ENCODE measurements at places on chromosomes 7 and 10. TPM values are rescaled to one million over a fixed set of nuclear protein-coding genes. Genes with fewer than 3 reads are reported as not detected.

GRCh38 chr10:127344346-127344745 lies 148.0 kb upstream of the INSYN2A start:
- peaks cover 4% of the 10 kb centered on the region for H3K27me3 ChIP-seq
- no peak for DNase-seq

GRCh38 chr10:101097881-101098280 lies 33.2 kb upstream of the TLX1 start:
- no peaks in the 10 kb centered on the region for H3K36me3 ChIP-seq
- peaks cover 28% of the 10 kb centered on the region for H3K27me3 ChIP-seq
- H3K4me3 ChIP-seq = no peak overlapping the region
- no peak for DNase-seq

DNA sequence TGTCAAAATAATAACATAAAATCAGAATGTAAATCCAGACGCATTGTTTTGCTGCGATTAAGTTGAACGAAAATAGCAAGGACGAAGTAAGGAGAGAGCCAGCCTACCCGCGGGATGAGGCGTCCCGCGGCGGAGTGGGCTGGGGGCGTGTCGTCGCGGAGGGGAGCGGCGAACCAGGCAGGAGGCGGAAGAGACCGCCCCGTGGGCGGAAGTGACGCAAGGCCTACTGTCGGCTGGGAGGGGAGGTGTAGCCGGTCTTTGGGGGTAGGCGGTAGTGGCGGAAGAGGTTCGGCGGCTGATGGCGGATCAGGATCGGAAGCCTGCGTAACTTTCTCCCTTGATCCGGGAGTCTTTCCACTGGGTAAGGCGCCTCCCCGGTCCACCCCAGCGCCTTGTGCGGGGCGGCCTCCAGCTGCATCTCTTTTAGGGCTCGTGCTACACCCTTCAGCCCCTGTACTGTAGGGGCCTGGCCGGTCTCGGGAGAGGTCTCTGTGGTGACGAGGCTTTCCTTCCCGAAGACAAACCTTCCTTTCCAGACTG lies at the start of gene TAX1BP1:
Gene TAX1BP1 (plus strand): TSS at position 254 of the 540 bp plus-strand sequence. CDS start 8,363 bp downstream, outside the sequence.
- H3K27me3 ChIP-seq = no peaks in the 10 kb centered on the region
- peaks cover 16% of the 10 kb centered on the region for H3K4me1 ChIP-seq
- DNase-seq = peak; percentile 93
- peak within 1 kb of the TSS; percentile 86 for H3K4me3 ChIP-seq

GRCh38 chr7:22604246-22604645 lies 104.3 kb upstream of the STEAP1B start:
- no peaks in the 10 kb centered on the region for H3K4me1 ChIP-seq
- no peak overlapping the region for H3K4me3 ChIP-seq
- H3K27ac ChIP-seq = no peak overlapping the region

DNA sequence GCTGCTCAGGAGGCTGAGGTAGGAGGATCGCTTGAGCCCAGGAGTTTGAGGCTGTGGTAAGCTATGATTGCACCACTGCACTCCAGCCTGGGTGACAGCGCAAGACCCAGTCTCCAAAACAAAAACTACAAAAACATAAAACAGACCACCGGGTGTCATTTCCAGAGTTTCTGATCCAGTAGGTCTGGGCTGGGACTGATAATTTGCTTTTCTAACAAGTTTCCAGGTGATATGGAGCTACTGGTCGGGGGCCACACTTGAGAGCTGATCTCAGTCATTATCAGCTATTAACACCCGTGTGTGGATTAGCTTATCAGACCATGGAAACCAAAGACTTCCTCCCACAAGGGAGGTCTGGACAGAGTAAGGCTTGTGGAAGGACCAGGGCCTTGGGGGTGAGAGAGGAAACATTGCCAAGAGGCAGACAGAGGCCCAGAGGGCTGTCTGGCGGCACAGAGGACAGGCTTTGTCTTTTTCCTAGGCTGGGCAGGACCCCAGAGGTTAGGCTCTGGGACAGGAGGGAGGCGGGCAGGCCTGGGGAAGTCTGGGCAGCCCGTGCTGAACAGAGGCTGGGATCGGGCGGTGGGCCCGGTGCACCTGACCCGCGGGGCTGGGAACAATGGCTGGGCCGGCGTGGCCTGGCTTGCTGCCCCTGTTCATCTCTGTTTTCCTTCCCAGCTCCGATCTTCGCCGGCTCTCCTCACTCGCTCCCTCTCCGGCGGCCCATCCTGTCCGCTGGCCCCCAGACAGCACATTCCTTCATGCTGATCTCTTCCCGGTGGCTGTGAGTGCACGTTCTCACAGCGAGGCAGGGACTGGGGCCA lies 25.2 kb downstream of the TMEM270 start:
- H3K4me3 ChIP-seq = no peak overlapping the region
- H3K36me3 ChIP-seq = no peaks in the 10 kb centered on the region
- DNase-seq = no peak
- no peaks in the 10 kb centered on the region for H3K4me1 ChIP-seq

- H3K27ac ChIP-seq = no peak overlapping the region
- DNase-seq = no peak
- no peaks in the 10 kb centered on the region for H3K4me1 ChIP-seq
- no peaks in the 10 kb centered on the region for H3K36me3 ChIP-seq
- H3K4me3 ChIP-seq = no peak overlapping the region
Measured at GRCh38 chr10:25436431-25436830, 261.6 kb downstream of the GPR158 start.

- no peak overlapping the region for H3K27ac ChIP-seq
- DNase-seq = no peak
- peaks cover 2% of the 10 kb centered on the region for H3K4me1 ChIP-seq
- no peaks in the 10 kb centered on the region for H3K36me3 ChIP-seq
- H3K4me3 ChIP-seq = no peak overlapping the region
- no peaks in the 10 kb centered on the region for H3K27me3 ChIP-seq
Measured at GRCh38 chr7:742791-743190, 15.7 kb upstream of the PRKAR1B start.

DNA sequence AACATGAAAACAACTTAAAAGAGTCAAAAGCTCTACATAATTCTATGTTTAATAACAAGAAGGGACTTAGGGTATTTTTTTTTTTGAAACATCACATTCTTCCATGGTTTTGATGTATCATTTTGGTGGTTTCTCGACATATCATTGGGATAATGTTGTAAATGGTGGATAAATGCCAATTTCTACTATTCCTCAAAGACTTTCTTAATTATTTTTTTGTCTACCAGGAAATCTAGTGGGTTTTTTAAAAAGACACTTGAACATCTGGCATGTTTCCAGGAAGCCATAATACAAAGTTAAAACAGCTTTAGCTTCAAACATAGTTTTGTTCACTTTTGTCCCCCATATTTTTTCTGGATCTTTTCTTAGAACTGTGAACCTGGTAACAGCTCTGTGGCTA lies 200.4 kb downstream of the DKK1 start:
- no peak for DNase-seq
- no peaks in the 10 kb centered on the region for H3K27me3 ChIP-seq
- H3K4me1 ChIP-seq = no peaks in the 10 kb centered on the region
- H3K4me3 ChIP-seq = no peak overlapping the region

DNA sequence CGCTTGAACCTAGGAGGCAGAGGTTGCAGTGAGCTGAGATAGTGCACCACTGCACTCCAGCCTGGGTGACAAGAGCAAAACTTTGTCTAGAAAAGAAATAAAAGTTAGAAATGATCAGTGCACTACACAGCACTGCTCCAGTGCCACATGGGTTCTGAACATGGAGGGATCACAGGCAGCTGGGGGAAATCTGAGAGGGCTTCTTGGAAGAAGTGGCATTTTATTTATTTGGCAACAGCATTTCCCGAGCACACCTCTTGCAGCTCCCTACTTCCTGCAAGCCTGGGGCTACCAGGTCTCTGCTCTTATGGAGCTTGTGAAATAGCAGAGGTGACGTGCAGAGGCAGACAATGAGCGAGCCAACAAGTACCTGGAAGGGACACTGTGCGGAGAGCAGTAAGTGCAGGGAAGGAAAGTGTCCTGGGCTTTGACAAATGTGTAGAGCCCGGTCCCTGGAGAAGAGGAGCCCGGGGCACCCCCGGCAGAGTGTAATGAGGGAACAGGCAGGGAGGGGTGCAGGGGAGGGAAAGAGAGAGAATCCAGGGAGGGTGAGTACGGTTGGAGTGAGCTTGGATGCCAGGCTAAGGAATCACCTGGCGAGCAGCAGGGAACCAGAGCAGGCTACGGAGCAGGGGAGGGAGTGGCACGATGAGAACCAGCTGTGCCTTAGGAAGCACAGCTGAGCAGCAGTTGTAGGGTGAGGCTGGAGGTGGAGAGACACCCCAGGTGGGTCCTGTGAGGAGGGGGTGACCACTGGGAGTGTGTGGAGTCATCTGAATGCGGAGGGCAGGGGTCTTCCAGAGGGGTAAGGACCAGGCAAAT lies 104.6 kb upstream of the CTBP2 start:
- no peak overlapping the region for H3K4me3 ChIP-seq
- H3K27ac ChIP-seq = no peak overlapping the region
- H3K36me3 ChIP-seq = no peaks in the 10 kb centered on the region

Gene ENO4
- not detected for total RNA-seq

Gene PRSS37
- total RNA-seq = not detected

Gene NUTM2A
- total RNA-seq = 0.52 TPM

Gene NUPR2
- total RNA-seq = not detected

Gene ABCB1
- total RNA-seq = 58.7 TPM

Measured in naive thymus-derived CD8-positive, alpha-beta T cell (primary cell).